Testis (tissue), 5 donors: ENCODE measurements at places on chromosomes 12 and 14. TPM values are rescaled to one million over a fixed set of nuclear protein-coding genes. Genes with fewer than 3 reads are reported as not detected.

The TAMALIN gene
- total RNA-seq, result 8.9 TPM

The CEP290 gene
- 48.5 TPM for total RNA-seq

The MANSC4 gene
- 3.4 TPM for total RNA-seq

GRCh38 chr12:89351489-89352241, 636 bp downstream of the DUSP6 start:
- no peaks in the 10 kb centered on the region for H3K27me3 ChIP-seq
- no peaks in the 10 kb centered on the region for H3K4me1 ChIP-seq
- no peaks in the 10 kb centered on the region for H3K36me3 ChIP-seq
- H3K4me3 ChIP-seq, result peak overlapping the region; percentile 70
- H3K27ac ChIP-seq, result peak overlapping the region; percentile 5
- peak; percentile 58 for DNase-seq

DNA sequence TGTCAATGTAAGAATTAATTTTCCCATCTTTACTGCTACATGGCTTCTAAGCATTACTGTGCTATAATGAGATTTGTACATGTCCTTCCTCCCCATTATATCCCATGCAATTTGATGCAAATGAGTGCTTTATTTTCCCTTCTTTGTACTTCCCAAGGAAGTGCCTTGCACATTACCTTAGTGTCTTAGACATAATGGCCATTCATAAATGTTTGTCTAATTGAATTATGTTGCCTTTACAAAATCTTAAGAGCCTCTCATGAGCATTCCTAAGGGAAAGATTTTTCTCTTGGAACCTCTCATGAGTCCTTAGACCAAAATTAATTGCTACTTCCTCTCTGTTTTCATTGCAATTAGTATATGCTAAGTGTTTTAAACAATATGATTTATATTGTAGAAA, 741.7 kb downstream of the RERGL start:
- no peak for DNase-seq
- no peaks in the 10 kb centered on the region for H3K4me1 ChIP-seq
- no peaks in the 10 kb centered on the region for H3K27me3 ChIP-seq
- no peak overlapping the region for H3K27ac ChIP-seq
- H3K36me3 ChIP-seq, result no peaks in the 10 kb centered on the region

DNA sequence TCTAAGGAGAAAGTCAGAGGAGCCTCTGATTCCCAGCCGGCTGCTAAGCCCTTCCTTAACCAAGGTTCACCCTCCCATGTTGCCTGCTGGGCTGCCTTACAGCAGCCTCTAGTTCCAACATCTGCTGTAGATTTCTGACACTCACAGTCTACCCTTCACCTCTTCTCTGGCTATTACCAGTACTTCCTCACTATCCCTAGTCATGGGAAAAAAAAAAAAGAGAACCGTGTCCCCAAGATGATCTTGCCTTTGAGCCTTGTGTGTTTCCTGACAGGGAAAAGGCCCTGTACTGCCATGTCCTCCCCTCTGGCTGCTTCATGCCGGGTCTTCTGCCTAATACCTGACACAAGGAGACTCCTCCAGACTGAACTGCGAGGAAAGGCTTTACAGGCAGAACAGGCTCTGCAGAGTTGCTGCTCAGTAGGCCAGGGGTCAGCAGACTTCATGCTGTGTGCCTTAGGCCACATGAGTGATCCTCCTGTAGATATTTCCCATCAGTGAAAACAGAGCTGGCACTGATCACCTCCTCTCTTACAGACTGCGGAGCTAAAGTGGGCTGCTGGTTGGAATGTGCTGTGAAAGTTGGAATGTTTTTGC, 46.8 kb downstream of the PRKCH start:
- no peaks in the 10 kb centered on the region for H3K4me1 ChIP-seq
- H3K27ac ChIP-seq, result no peak overlapping the region
- H3K27me3 ChIP-seq, result no peaks in the 10 kb centered on the region
- no peak for DNase-seq
- no peaks in the 10 kb centered on the region for H3K36me3 ChIP-seq

DNA sequence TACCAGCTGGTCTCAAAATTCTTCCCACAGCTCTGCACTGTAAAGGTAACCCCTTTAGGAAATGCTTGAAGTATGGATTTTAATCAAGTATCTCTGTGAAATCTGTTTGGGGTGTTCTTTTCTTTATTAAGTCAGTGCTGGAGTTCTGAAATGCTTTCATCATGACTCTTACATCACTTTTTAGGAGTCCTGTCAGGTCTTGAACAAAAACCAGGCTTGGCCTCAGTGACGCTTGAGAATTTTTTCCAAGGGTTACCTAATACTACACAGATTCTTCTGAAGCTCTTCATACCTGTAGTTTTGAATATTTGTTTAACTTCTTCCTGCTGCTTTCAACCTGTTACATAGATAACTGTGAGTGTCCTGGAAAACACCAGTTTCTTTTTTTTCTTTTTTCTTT, 47.0 kb upstream of the KCNH3 start:
- no peaks in the 10 kb centered on the region for H3K27me3 ChIP-seq
- H3K36me3 ChIP-seq, result no peaks in the 10 kb centered on the region
- H3K27ac ChIP-seq, result no peak overlapping the region
- DNase-seq, result no peak
- H3K4me3 ChIP-seq, result no peak overlapping the region
- H3K4me1 ChIP-seq, result no peaks in the 10 kb centered on the region

DNA sequence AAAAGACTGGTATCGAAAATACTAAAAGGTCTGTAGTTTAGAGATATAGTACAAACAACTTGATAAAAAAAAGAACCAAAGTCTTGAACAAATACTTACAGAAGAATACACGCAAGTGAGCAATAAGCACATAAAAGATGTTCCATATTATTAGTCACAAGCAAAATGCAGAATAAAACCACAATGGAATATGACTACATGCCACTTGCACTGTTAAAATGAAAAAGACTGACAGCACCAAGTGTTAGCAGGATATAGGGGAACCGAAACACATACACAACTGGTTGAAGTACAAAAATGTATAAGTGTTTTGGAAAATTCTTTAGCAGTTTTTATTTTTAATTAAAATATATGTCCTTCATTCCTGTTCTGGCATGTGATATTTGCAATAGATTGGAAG, 3.6 kb downstream of the CLEC2A start:
- no peaks in the 10 kb centered on the region for H3K27me3 ChIP-seq
- DNase-seq, result no peak
- H3K27ac ChIP-seq, result no peak overlapping the region
- H3K4me1 ChIP-seq, result no peaks in the 10 kb centered on the region
- H3K4me3 ChIP-seq, result no peak overlapping the region

- no peak overlapping the region for H3K4me3 ChIP-seq
- no peak overlapping the region for H3K27ac ChIP-seq
- no peaks in the 10 kb centered on the region for H3K36me3 ChIP-seq
- H3K4me1 ChIP-seq, result no peaks in the 10 kb centered on the region
- no peak for DNase-seq
These were observed 8.9 kb upstream of the TAC3 start for GRCh38 chr12:57025196-57025595.

DNA sequence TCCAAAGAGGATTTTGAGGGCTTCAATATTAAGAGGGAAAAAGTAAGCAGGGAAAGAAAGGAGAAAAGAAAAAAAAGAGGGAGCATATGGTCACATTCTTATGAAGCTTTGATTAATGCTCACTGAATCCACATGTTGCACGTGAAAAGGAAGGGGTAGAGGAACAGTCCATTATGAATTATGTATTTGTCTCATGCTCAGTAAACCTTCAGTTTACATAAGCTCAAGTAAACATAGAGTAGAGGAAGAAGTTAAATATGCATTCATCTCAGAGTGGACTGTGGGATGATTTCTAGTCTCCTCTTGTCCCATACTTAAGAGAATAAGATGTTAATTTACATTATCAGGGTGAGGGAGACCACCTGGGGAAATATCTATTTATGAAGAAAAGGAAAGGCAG, 334.5 kb downstream of the IPO8 start:
- no peaks in the 10 kb centered on the region for H3K4me1 ChIP-seq
- no peak for DNase-seq
- H3K27me3 ChIP-seq, result no peaks in the 10 kb centered on the region
- no peaks in the 10 kb centered on the region for H3K36me3 ChIP-seq

- H3K4me3 ChIP-seq, result no peak overlapping the region
- no peaks in the 10 kb centered on the region for H3K4me1 ChIP-seq
- H3K27me3 ChIP-seq, result no peaks in the 10 kb centered on the region
- no peak for DNase-seq
These were observed 42.1 kb downstream of the CCDC91 start for GRCh38 chr12:28232211-28232928.

- H3K36me3 ChIP-seq, result no peaks in the 10 kb centered on the region
- no peak overlapping the region for H3K27ac ChIP-seq
- DNase-seq, result no peak
- no peak overlapping the region for H3K4me3 ChIP-seq
- H3K27me3 ChIP-seq, result no peaks in the 10 kb centered on the region
These were observed 279.3 kb downstream of the DUSP6 start for GRCh38 chr12:89073027-89073398.
